ENCODE measurements at places on chromosomes 7 and 10.

DNA sequence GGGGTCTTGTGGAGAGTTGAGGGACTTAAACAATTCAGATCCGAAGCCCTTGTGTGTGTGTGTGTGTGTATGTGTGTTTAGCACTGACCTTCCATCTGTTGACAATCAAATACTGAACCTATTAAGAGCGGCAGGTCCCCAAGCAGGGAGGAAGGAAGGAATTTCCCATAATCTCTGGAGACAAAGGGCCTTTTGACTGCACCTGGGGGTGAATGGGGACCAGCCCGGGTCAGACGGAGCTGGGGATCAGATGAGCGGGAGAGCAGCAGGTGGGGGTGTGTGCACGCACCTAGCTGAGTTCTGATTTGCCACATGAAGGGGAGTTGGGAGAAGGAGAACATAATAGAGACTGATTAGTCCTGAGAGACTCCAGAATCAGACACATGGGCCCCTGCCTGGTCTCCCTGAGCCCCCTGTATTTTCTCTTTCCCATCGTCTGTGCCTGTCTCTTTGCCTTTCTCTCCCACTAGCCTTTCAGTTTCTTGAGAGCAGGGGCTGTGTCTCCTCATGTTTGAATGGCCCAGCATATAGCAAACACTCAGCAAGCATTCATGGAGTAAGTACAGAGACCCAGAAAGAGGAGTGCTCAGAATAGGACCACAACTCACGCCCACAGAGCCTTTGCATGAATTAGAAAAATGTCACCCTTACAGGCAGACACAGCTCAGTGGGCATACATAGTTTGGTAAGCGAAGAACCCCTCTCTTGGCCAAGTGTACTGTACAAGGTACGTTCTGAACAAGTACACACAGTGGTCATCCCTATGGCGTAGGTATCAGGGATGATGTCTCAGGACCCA, 288.3 kb upstream of the HABP2 start:
- DNase-seq: no peak

GRCh38 chr10:60303778-60304177, 85.9 kb downstream of the ANK3 start:
- DNase-seq: no peak

- DNase-seq: no peak
These were observed 59.4 kb downstream of the TPK1 start for GRCh38 chr7:144776447-144776846.

DNA sequence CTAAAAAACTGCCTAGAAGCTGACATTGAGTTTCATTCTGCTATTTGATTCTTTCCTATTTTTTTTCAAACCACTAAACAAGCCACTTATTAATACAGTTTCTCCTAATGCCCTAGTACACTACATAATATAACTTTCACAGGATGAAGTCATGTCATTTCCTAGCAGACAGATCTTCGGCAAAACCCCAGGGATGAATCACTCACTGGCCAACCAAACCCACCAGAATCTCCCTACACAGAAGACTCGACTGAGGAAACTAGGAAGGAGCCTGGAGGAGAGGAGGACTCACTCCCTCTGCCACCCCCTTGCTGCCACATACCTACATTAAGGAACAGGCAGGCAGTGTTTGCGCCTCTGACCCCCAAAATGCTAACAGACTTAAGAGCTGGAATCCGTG, 33.4 kb downstream of the XPNPEP1 start:
- no peak for DNase-seq

GRCh38 chr7:47792521-47793121, 155.6 kb downstream of the PKD1L1 start:
- no peak for DNase-seq

DNA sequence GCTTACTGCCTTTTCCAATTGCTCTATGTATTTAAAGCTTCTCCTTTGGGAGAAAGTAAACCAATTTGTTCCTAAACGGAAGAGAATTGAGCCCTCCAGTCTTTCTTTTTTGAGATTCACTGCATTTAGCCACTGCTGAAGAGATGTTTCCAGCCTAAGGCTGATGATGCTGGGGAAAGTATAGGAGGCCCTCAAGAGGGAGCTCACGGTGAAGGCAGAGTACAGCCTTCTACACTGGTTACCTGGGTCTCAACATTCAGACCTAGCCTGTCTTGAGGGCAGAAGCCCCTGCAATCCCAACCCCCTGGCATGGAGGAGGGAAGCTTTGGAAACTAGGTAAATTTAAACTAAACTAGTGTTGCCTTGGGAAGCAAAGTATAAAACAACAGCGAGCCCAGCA, 316.7 kb upstream of the TPK1 start:
- no peak for DNase-seq

DNA sequence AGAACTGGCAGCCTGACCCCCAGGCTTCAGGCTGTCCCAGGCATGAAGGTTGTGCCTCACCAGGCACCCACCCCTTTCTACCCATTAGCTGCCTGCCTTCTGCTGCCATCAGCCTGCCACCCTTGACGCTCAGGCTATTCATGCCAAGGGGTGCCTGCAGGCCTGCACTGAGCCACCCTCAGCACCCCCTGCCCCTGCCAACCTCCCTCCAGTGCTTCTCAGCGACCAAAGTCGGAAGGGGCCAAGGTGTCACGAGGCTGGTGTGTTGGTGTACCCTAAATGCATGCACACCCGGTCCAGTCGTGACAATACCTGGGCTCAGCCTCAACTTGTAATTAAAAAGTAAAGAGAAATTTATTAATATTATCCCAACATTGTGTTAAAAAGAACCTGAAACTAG, 422.7 kb downstream of the ARL4A start:
- no peak for DNase-seq

GRCh38 chr7:116526897-116527296, 2.1 kb downstream of the CAV1 start:
- DNase-seq: no peak
